ENCODE measurements at places on chromosomes 3 and 15.

GRCh38 chr3:58004973-58005372 lies 3.2 kb upstream of the FLNB start:
- peak; percentile 59 for DNase-seq

DNA sequence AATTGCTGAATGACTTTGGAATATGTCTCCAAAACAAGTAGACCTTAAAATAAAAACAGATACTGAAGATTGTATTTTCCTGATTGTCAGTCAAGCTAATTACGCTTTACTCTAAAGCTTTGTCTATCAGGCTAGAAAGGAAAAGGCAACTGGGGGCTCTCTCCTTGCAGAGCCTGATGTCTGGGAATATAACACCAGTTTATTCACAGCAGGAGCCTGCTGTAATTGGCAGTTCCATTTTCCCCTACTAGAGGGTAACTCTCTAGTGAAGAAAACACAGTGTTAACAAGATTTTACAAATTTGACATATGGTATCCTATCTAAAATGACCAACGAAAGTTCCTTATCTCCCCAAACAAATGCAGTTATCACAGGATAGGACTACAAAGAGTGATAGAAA lies 158.8 kb downstream of the PDZRN3 start:
- no peak for DNase-seq

DNA sequence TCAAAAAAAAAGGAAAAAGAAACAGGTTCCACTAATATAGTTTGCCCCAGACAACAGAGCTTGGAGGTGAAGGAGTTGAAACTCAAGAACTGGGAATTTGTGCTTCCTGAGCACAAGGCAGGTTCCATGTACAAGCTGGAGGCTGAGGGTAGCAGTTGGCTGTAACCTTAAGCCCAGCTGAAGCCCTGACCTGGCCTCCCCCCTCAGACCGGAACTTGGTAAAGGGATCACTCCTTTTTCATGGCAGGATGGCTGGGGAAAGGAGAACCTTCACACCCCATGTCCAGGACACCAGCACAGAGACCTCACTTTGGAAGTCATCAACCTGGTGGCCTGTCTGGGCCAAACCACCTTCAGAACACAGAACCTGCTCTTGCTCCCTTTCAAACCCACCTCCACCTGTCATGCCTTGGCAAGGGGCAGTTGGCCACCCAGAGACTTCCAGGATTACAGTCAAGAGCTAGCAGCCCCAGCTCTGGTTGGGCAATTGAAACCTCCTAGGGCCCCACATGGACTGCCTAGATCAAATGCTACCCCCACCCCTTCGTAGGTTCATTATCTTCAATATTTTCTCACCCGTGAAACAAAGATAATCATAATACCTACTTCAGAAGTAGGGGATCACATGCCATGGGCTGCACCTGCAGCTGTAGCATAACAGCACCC lies 3.5 kb downstream of the RPL29 start:
- DNase-seq, result no peak

- DNase-seq, result peak; percentile 21
These were observed 34.0 kb downstream of the RHCG start for GRCh38 chr15:89462198-89462912.

- no peak for DNase-seq
These were observed 56.8 kb downstream of the GABRB3 start for GRCh38 chr15:26716069-26716468.

GRCh38 chr3:126407412-126408044 lies 12.8 kb downstream of the CFAP100 start:
- DNase-seq, result no peak

GRCh38 chr3:83193526-83193925 lies 1432.1 kb upstream of the GBE1 start:
- DNase-seq, result peak; percentile 68

- no peak for DNase-seq
These were observed at the start of the genes CHDH and IL17RB for GRCh38 chr3:53846134-53846850. Gene CHDH (minus strand): TSS chr3:53846419. CDS start chr3:53824008, 22,411 bp downstream. Gene IL17RB (plus strand): TSS chr3:53846568. CDS start chr3:53846589, 21 bp downstream.

DNA sequence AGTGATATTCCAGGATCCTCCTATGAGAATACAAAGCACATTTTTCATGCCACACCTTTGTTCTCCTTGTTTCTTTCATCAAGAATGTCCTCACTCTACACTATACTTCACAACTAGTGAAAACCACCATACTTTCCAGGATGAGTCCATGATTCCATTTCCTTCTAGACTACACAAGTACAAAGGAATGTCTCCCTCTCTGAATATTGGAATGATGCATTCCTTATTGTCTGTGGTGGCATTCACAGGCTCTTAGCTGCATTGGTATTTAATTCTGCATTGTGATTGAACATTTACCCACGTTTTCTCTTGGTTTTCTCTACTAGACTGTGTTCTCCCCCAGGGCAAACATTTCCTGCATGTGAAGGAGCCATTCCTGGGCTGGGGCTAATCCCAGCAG lies 217.5 kb downstream of the RAP2B start:
- DNase-seq, result peak; percentile 31

DNA sequence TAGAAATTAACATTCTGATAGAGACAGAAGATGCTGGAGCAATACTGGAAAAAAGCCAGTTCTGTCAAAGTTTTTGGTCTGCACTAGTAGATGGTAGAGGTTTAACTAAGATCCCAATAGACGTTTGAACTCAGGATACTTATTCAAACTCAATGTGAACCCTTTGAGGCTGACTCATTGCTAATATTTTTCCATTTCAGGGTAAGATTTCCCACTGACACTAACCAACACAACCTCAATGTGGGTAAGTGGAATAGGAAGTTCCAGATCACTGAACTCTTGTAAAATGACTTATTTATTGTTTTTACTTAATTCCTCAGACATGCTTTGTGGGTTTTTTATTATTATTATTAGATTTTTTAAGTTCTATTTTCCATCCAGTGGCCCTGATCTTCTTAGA lies 1024.8 kb downstream of the EPHA3 start:
- no peak for DNase-seq

DNA sequence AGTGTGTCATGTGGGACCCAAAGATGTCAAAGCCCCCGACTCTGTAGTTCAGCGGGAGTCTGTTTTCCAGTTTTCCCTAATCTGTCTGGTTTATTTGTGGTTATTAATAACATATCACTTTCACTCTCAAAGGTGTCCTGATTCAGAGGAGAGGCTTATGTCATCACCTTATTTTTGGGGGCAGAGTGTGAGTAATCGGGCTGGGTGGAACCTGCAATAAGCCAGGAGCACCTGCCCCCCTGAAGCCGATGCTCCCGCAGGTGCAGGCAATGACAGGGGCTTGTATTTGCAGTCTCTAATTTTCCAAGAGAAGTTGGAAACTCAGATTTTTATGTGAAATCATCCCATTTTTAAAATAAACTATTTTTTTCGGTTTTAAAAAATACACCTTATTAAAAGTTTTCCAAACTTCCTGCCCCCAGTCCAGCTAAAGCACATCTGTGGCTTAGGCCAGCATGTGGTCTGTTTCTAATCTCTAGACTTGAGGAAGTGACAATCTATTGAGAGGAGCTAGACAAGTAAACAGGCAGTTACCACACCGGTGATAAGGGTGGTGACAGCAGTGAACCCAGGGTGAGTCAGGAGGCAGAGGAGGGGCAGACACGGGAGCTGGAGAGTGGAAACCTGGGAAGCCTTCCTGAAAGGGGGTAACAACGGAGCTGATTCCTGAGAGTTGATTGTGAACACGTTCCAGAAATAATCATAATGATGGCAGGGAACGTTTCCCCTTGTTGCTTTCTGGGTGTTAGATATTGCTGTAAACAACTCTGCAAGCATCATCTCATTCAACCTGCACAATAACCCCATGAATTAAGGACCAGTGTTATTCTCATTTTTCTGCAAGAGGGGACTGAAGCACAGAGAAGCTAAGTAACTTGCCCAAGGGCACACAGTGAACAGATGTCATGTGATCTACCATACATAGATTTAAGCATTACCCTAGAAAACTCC lies 37.2 kb downstream of the BHLHE40 start:
- DNase-seq, result no peak

- no peak for DNase-seq
These were observed 228.9 kb downstream of the SNRPN start for GRCh38 chr15:25183581-25184251.

DNA sequence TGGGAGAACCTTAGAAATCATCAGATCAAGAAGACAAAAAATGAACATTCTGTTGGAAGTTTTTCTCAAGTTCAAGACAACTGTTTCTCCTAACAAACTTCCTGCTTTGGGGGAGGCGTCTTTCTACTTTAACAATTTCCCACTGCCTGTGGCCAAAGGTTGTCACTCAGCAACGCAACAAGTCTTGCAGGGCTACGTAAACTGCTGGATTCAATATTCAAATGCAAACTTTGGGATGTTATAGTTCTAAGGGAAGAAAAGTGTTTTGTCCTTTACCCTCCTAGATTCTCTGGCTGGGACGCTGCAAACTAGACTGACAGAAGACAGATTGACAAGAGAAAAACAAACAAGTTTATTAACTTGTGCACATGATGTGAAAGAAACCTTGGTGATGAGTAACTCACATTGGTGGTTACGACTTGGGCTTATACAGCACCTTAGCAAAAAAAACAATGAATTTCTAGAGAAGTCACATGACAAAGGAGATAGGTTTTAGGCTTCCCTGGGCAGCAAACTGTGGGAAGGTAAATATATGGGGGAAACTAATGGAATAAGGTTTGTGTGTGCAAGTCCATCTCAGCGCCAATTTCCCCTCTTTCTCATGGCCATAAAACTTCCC lies 34.0 kb upstream of the ARPIN start:
- DNase-seq, result no peak

Measured in fibroblast of skin of right quadriceps (primary cell).